ENCODE measurements at places on chromosomes 7 and 10.

- DNase-seq, result no peak
Measured at GRCh38 chr7:110850224-110850623, 240.7 kb upstream of the LRRN3 start.

GRCh38 chr10:69756279-69756678 lies 45.4 kb upstream of the COL13A1 start:
- no peak for DNase-seq

GRCh38 chr7:23161482-23161881 lies 20.4 kb upstream of the NUP42 start:
- DNase-seq, result no peak

DNA sequence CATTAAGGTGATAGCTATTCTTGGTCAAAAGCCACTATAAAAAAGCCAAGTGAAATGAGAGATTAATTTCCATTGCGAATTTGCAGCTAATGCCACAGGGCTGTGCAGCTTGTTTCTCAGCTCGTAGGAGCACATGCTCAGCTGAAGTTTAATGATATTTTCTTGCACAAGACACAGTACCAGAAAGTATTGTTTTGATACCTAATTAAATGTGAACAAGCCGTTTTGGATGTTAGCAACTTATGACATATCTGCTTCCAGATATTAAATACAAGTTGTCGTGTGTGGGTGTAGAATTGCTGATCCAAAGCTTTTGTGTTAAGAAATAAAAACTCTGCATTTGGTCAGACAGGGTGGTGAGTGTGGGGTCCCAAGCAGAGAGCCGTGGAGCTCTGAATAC lies 47.2 kb downstream of the ADARB2 start:
- no peak for DNase-seq

DNA sequence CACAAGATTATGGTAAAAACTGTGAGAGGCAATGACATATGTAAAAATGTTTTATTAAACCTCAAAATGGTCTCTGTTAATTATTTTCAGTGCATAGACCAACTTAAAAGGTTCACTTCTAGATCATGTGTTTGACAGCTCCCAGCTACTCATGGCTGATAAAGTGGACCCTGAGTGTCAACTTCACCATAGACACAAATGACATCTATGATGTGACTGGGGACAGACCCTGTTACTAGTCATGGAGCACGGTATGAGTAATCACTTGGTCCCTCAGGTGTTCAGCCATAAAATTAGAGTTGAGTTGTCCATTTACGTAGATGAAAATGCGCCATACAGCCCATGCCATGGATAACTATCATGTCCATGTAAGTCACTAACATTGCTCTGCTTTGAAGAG lies 199.8 kb downstream of the ZNF365 start:
- no peak for DNase-seq

DNA sequence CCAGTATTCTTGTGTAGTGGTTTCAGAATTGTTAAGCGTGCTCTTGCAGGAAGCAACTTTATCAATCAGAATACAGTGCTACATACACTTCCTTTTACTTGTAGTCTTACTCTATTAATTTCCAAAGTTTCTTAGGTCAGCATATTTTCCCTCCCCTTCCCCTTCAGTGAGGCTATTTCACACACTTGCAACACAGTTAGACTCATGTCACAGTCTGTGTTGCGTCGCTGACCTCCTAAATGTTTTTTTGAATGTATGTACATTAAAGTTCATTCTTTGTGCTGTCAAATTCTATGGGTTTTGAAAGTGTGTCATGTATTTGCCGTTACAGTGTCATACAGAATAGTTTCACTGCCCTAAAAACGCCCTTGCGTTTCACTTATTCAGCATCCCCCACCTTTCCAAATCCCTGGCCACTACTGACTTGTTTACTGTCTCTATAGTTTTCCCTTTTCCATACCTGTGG lies 5.4 kb upstream of the HKDC1 start:
- DNase-seq, result no peak

- DNase-seq, result no peak
Measured at GRCh38 chr10:101020427-101021075, 10.4 kb downstream of the PDZD7 start.

DNA sequence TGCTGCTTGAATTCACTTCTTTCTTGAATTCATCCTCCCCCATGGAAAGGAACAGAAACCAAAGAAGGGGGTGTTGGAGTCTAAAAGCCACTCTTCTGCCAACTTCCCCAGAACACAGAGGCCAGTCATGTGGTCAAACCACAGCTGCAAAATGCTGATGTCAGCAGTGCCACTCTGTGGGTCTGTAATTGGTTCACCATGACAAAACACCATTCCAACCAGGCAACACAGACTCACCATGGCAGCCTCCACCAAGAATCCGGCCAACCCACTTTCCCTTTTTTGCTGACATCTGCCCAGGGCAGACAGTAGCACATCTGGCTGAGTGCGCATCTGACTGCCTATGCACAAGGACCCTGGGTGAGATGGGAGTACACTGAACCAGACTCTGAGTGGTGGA lies 16.8 kb downstream of the OSBPL3 start:
- DNase-seq, result no peak

- DNase-seq, result no peak
Measured at GRCh38 chr7:29192811-29193210, 1.8 kb upstream of the CHN2 start.

DNA sequence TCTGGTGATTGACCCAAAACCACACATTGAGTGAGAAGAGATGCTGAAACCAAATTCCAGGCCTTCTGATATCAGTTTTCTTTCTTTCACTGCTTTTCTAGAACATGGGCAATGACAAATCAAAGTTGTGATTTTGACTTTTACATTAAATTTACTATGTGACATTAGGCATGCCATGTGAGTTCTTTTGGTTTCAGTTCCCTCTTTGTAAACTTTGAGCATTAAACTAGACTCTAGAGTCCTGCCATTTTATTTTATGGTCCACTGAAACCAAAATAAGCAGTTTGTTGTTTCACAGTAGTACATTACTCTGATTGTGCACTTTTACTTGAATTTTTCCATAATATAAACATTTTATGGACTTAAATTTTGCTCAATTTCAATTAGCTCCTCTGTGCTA lies 381.1 kb upstream of the SEMA3D start:
- no peak for DNase-seq

GRCh38 chr7:104480529-104480928 lies 152.1 kb downstream of the LHFPL3 start:
- DNase-seq, result peak; percentile 27

DNA sequence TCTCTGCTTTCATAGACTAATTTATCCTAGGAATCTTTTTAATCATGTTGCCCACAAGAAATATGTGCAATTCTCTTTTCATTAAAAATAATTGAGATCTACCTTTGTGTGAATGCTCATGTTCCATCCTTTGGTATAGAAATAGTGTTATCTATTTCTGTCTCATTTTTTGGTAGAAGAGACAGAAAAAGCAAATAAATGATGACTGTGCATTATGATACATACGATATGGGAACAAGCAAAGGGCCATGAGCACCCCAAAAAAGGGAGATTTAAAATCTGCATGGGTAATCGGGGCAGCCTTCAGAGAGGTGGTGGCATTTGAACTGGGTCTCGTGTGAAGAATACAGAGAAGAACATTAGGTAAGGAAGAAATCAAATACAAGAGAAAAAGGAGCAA lies 1197.5 kb upstream of the AUTS2 start:
- no peak for DNase-seq

DNA sequence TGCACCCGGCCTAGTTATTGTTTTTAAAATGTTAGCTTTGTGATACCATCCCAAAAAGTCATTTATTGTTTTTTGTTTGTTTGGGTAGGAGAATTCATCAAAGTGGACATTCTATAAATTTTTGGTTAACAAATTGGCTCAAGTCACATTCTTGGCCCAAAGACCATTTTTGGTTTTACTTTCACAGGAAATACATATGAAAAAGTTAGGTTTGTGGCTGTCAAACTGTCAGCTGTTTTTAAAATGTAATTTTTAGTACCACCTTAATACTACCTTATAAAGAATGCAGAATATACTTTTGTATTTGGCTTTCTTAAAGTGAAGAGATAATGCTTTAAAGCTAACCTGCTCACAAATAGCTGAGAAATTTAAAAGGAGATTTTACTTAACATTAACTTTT lies 25.1 kb downstream of the TMEM168 start:
- DNase-seq, result no peak

GRCh38 chr7:17040716-17041115 lies 158.9 kb upstream of the AGR3 start:
- no peak for DNase-seq

DNA sequence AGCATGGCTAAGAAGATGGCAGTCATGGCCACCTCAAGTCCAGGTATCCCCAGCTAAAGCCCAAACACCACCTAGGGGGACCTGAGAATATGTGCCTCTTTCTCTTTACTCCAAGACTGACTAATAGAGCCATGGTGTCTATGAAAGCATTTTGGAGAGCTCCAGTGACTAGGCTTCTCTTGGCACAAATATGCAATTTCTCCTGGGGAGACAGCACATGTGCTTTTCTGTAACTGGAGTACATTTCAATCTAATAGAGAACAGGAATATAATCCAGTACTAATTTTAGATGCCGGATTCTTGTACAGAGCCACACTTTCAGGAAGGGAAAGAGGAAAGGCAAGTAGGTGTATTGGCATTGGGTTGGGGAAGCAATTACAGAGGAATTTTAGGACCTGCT lies 260.1 kb downstream of the BMPER start:
- no peak for DNase-seq

DNA sequence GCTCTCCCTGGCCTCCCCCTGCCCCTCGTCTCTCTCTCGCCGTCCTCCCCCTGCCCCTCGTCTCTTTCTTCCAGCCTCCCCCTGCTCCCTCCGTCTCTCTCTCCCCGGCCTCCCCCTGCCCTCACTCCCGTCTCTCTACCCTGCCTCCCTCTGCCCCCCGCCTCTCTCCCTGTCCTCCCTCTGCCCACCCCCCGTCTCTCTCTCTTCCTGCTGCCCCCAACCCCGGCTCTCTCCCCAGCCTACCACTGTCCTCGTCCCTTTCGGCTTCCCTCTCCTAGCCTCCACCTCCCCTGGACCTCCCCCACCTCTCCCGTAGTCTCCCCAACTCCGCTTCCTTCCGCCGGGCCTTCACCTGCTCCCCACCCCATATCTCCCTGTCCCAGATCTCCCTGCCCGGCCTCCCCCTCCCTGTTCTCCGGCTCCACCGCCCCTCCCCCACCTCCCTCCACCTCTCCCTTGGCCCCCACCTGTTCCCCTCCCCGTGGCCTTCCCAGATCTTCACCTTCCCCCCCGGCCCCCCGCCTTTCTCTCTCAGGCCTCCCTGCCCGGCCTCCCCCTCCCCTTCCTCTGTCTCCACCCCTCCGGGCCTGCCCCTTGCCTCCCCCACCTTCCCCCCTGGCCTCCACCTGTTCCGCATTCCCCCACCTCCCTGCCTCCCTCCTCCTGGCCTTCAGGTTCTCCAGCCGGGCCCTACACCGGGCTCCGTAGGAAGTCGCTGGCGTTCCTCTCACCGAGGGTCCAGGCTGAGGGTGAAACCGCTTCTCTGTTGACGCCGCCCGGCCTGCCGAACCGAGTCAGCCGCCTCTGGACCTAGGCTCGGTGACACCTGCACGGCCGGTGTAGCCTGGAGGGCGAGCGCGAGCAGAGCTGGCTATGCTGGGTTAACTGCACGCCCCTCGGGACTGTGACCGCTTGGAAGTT lies 1.2 kb downstream of the GET4 start:
- DNase-seq, result no peak

GRCh38 chr7:82818171-82818570 lies 344.5 kb downstream of the PCLO start:
- DNase-seq, result no peak

DNA sequence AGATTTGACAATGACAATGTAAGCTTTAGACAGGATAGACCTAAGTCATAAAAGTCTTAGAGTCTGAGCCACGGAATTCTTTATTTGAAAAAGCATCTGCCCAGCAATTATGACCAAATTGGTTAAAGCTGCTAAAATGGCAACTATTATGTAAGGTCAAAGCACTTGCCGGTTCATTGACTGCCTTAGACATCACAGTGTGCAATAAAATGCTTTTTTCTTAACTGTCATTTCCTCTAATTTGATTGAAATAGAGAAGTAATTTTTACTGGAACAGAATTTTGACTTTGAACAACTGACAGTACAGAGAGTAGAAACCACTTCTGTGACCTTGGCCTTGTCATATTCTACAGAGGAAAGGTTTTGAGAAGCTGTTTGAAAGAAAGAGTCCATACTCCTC lies 142.9 kb downstream of the THSD7A start:
- DNase-seq, result no peak

DNA sequence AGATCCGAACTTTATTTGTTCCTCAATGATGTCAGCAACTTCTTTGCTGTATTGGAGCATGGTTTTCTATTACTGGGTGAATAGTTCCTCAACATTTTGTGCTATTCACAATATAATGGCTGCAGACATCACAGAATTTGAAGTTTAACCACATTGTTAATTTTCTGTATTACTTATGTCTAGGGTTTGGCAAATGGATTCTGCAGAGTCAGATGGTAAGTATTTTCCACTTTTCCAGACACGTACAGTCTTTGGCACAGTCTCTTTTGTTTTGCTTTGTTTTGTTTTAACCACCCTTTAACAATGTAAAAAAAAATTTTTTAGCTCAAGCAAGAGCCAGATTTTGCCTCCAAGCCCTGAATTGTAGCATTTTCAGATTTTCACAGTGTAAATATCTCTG lies 36.8 kb upstream of the FOXK1 start:
- no peak for DNase-seq

- no peak for DNase-seq
Measured at GRCh38 chr7:47371317-47371716, 210.6 kb downstream of the TNS3 start.

DNA sequence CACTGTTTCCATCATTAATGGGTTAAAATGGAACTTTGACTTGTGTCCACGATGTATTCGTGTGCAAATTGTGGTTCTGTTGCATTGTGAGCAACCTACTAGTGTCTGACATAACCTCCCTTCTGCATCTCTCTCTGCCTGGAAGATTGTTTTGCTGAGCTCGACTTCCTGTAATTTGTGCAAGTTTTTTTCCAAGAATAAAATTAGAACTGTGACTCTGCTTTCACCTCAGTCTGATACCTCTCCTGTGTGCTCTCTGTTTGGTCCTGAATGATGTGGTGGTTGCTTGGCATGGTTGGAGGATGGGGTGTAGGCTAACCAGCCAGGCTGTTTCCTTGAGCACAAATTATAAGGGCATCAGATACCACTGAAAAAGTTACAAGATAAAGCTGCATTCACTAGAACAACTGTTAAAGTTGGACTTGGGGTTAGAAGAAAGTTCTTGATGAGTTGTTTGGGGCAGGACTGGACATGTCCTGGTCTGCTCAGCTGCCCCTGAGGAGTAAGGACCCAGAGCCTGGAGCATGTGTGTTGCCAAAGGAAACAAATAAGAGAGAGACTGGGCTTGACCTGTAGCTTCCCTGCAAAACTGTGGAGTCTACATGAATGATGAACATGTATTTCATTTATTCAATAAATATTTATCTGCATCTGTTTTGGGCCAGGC lies 1.9 kb upstream of the VOPP1 start:
- DNase-seq, result no peak
